Germinal center (tissue), 1 donor: ENCODE measurements at places on chromosomes 5 and 9.

DNA sequence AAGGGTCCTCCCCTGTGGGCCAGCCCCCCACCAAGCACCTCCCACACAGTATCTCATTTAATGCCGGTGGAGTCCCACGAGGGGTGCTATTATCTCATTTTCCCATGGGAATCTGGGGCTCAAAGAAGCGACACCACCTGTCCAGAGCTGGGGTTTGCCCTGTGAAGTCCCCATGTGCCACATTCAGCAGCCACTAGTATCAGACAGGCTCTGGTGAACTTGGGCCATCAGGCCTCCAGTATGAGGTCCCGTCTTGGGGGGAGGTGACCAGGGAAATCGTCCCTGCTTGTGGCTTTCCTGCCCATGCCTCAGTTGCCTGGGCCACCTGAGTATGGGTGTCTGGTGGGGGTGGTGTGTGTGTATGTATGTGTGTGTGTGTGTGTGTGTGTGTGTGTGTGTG, 222.7 kb downstream of the PBX3 start:
- DNase-seq = no peak

GRCh38 chr9:134626571-134627416, 14.8 kb upstream of the COL5A1 start:
- no peak for DNase-seq

GRCh38 chr5:66113160-66113559, 30.9 kb upstream of the SREK1 start:
- DNase-seq = no peak

- DNase-seq = peak; percentile 29
Measured at GRCh38 chr5:61332851-61333320, 828 bp downstream of the ZSWIM6 start.

DNA sequence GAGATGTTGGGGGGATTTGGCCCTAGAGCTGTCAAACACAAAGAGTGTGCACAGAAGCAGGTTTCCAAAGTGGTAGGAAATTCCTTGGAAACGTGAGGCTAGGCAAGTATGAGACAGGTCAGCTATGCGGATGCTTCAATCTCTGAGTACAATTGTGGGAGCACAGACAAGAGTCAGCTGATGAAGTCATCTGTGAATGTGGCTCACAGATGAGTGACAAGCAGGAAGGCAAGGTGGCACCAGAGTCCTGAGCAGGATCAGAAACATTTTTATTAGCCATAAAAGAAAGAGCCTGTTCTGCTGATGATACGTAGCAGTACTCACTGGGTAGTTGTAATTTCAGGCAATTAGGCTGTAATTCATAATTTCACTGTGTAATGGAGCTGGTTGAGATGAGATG, 117.0 kb downstream of the DCP2 start:
- DNase-seq = no peak

DNA sequence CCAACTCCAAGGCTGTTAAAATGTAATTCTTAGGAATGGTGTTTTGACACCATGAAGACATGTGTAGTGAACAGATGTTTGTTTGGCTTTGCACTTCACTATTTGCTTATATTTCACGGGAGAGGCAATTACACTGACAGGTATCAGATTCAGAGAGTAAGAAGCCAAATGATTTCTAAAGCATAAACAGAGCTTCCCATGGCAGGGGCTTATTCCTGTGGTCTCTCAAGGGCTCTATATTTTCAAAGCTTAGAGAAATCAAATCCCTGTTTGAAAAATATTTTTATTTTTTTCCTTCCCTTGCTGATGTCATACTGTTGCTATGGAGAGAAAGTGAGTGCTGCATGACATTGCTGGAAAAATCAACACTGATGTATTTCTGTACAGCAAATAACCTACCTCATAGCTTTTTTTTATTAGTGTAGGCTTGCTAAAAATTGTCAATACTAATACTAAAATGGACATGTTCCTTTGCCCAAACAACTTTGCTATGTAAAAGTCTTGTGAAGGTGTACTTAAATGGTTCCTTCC, 161.4 kb downstream of the GIN1 start:
- no peak for DNase-seq

GRCh38 chr9:7901621-7902020, 102.0 kb upstream of the DMAC1 start:
- DNase-seq = no peak

GRCh38 chr5:1110307-1111240, 1.3 kb downstream of the SLC12A7 start:
- DNase-seq = no peak

DNA sequence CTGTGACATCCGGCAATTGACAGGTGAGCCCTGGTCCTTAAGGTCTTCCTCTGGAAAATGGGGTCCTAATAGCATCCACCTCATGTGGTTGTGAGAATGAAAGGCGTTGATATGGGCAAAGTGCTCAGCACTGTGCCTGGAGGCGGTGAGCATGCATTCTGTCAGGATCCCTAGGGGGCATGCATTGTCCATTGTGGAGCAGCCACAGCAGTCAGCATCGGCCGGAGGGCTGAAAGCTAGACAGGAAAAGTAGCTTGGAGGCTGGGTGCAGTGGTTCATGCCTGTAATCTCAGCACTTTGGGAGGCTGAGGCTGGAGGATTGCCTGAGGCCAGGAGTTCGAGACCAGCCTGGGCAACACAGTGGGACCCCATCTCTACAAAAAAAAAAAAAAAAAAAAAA, 122.2 kb downstream of the LHX2 start:
- DNase-seq = no peak

- DNase-seq = no peak
Measured at GRCh38 chr5:14008819-14009311, 64.4 kb upstream of the DNAH5 start.

- no peak for DNase-seq
Measured at GRCh38 chr5:99948850-99949249, 586.3 kb upstream of the FAM174A start.

DNA sequence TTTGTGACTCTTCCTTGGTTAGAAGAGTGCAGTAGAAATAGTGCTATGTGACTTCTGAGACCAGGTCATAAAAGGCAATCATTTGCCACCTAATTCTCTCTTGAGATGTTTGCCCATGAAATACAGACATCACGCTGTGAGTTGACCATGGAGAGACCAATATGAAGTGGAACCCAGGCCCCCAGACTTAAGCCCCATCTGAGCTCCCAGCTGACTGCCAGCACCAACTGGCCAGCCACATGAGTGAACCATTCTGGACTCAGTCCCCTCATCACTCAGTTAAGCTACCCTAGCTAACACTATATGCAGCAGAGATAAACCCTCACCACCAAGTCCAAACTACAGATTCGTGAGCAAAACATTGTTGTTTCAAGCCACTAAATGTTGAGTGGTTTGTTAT, 60.7 kb upstream of the NIPBL start:
- DNase-seq = no peak

- DNase-seq = no peak
Measured at GRCh38 chr9:134361843-134362414, 35.7 kb downstream of the RXRA start.

DNA sequence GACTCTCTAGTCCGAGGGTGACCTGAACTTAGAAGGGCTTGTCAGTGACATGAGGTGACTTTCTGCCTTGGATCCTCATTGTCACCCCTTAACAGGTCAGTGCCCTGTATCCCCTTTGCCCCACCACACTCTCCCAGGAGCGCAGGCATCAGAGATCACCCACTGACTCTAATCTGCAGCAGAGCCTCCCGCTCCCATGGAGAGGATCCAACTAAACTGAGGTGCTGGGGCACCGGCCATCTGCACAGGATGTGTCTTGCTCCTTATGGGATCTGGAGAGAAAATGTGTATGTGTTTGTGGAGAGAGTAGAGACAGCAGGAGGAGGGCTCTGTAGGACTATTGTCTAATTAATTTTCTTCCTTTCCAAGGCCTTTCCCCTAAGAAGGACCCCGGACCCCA, 213.7 kb downstream of the ROR2 start:
- DNase-seq = no peak

- peak; percentile 75 for DNase-seq
Measured at GRCh38 chr9:129175825-129176633, 2.0 kb downstream of the IER5L start.

DNA sequence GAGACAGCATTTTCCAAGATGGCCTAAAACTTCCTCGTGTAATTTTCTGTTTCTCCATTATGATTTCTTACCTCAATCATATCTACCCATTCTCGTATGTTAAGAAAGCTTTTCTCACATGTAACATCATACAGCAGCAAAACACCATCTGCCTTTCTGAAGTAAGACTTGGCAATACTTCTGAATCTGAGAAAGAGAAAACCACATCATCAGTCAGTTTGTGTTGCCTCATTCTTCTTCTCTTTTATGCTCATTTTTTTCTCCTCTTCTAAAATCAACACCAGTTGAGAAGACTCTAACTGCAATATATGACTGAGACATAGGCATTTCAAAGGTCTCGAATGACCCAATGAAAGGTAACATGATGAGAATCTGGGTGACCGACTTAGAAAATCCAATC, 66.0 kb downstream of the RASEF start:
- DNase-seq = no peak

DNA sequence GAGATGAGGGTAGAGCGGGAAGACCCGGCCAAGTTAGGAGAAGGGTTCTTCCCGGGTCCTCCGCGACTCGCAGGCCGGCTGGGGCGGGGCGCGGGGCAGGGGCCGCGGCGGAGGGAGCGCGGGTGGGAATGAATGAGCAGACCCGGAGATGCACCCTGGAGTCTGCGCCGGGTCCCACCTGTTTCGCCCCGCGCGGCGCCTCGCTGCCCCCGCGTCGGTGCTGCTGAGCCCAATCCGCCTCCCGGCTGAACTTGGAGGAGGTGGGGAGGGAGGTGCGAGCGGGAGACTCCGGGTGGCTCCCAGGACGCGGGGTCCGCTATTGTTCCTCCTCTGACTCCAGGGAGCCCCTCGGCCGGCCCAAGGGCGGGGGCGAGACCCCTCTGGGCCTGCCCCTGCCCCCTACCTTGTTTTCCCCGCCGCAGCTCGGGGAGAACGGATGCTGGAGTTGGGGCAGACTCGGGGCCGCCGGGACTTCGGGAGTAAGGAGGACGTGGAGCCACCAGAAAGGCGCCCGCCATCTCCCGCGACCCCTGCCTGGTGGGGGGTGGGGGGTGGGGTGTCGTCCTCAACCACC, 659 bp downstream of the RAI14 start:
- DNase-seq = no peak

GRCh38 chr5:62707131-62707530, 128.5 kb downstream of the LRRC70 start:
- DNase-seq = no peak

DNA sequence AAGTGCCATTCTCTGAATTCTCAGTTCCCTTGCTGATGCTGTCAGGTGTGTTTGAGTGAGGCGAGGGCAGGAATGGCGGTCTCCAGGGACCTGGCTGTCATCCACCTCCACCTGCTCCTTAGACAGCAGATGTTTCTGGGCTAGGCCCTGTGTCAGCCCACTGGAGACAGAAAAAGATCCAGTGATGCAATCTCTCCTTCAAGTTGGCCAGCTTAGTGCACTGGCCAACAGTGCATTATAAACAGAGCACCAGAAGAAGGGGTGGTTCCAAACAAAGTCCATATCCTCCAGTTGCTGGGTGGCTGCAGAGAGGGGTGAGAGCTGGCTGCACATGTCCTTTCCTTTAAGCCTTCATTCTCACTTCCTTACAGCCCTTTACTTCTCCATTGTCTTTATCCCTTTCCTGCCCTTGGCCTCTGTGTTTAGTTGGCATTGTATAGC, 26.5 kb downstream of the NANS start:
- no peak for DNase-seq
